GM10248 (cell line): ENCODE measurements at places on chromosomes 7 and 10.

DNA sequence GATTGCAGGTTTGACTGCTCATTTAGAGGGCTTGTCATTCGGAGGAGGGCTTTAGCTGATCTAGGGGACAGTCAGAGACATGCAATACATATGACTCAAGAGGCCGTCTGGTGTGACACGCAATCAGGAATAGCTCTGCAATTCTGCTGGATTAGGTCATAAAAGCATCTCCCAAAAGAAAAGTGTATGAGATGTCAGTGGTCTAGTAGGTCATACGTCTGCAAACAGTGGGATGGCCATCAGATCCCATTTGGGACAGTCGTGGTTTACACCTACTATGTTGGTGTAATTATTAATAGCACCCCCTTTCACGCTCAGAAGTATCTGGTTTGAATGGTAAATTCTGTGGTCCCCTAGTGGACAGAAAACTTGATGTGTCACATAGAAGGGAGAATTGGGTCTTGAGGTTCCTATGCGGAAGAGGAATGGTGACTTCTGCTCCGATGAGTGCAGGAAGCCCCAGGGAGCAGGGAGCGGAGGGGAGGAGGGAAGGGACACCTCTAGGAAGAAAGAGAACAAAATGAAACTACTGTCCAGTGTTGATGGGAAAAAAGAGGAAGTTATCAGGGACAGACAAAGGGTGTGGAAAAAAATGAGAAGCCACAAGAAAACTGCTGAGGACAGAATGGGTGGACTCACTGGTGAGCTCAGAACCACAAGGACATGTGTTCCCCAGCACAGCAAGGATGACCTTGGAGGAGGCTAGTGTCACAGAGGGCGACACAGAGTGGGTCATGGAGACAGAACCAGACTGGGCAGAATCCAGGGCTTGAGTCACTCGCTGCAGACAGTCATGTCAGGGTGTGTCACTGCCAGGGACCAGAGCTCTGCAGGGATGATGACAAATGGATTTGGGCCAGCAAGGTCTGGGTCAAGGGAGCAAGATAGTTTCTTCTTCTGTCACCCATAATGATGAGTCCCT, 59.9 kb downstream of the MAP3K8 start:
- DNase-seq: no peak

GRCh38 chr7:74505471-74506324, 52.0 kb downstream of the GTF2IRD1 start:
- no peak for DNase-seq

GRCh38 chr7:129262324-129262723, 37.5 kb downstream of the AHCYL2 start:
- DNase-seq: no peak

- no peak for DNase-seq
Measured at GRCh38 chr10:130750441-130750840, 561.1 kb downstream of the TCERG1L start.

DNA sequence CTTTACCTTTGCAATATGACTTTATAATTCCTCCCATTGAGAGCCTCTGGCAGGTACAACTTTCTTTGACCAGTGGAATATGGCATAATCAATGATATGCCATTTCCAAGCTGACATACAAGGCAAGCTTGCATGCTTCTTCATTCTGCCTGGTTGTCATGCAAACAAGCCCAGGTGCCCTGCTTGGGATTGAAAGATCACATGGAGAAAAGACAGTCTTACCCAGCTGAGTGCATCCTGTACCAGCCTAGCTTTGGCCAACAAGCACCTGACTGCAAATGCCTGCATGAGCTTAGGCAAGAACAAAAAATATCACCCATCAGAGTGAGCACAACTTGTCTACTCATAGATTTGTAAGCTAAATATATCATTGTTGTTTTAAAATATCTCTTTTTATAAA, 82.9 kb upstream of the KCND2 start:
- DNase-seq: no peak
